ENCODE measurements at places on chromosomes 6 and 20.

DNA sequence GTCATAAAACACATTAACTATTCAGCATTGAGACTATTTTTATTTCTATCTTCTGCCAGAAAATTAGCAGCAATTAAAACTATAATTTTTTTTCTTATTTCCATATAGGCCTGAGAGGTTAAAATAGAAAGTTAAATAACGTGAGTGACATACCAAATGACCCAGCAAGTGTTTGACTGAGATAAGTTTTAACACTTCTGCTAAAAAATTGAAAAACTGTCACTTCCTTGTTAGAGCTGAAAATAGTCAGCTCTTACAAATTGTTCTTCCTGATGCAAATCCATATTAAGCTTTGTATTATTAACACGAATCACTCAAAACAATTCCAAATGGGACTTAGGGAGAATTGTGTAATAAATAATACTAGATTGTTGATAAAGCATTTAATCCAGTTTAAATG is 26.5 kb upstream of the STX11 start:
- no peak for DNase-seq

GRCh38 chr20:5881703-5882102 is 68.6 kb downstream of the TRMT6 start:
- no peak for DNase-seq

- DNase-seq, result no peak
Measured at GRCh38 chr6:16649890-16650289, 111.4 kb downstream of the ATXN1 start.

DNA sequence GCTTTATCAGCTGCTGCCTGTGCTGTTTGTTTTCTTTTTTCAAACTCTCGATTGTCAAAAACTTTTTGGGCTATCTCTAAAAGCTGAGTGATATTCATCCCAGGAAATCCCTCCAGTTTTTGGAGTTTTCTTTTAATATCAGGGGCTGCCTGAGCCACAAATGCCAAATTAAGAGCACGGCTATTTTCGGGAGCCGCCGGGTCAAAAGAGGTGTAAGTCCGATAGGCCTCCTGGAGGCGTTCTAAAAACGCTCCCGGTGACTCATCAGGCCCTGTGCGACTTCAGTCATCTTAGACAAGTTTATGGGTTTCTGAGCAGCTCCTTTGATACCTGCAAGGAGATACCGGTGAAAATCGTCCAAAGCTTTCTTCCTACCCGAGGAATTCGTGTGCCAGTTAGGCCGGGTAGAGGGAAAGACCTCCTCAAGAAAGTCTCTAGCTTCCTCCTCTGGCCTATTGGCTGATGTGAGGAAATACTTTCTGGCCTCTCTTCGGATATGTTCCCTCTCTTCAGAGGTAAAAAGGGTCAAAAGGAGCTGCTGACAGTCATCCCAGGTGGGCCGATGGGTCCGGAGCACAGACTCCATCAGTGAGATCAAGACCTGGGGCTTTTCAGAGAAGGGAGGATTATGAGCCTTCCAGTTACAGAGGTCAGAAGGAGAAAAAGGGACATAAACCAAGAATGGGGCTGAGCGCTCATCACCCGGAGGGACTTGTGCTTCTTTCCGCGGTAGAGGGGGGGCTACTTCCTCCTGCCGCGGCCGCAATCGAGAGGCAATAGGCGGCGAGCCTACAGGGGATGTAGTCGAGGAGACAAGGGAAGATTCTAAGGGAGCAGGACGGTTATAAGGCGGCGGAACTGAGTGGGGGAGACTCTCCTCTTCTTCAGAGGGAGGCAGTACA is 151.1 kb downstream of the TRIM27 start:
- no peak for DNase-seq

- no peak for DNase-seq
Measured at GRCh38 chr20:48463916-48464315, 363.9 kb downstream of the PREX1 start.

- DNase-seq, result no peak
Measured at GRCh38 chr20:60787276-60787675, 464.8 kb upstream of the CDH4 start.

- no peak for DNase-seq
Measured at GRCh38 chr6:26120807-26121140, 33.5 kb downstream of the HFE start.

DNA sequence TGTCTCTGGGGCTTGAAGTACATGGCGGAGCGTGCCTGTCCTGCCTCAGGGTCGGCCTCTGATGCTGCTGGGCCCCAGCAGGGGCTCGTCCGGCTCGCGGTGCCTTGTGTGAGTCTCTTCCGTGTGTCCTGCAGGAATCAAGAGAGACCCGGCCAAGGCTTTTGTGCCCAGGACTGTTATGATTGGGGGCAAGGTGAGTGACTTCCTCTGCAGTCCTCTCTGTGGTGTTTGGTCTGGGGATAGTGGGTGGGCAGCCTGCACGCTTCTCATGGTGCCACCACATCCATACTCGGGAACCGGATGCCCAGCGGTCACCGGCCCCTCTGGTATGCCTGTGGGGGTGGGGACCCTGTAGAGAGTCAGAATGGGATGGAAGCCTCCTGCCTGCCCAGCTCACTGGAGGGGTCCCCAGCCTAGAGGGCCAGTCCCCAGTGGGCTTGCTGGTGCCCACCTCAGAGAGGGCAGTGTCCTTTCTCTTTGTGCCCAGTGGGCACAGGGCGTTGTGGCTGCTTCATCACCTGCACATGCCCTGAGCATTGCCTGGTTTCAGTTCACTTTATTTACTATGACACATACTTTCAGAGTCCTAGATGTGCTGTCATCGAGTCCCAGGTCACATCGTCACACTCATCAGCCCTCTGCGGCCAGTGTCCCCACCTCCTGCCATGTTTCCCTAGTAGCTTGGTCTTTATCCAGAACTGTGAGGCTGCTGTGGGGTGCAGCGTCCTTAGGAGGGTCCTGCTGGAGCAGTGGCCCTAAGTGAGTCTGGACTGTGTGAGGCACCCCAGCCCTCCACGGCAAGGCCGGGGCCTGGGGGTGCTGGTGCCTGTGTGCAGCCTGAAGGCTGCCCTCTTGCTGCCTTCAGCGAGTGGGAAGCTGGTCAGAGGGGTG is 40.7 kb downstream of the PYGB start:
- no peak for DNase-seq

DNA sequence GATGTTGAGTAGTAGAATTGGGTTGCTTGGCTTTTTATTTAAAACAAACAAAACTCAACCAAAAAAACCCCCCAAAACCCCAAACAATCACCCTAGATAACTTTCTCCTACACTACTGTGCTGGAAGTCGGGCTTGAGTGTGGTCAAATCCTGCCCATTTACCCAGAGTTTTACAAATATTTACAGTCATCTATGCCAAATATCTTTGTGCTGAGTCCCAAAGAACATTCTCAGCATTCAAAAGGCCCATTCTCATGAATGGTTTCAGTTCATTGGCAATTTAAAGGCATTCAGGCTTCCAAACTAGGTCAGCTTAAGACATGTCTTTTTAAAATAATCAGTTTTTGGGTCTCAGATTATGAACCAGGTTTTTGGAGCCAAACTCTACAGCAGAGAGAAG is 1.8 kb downstream of the RNF144B start:
- no peak for DNase-seq

DNA sequence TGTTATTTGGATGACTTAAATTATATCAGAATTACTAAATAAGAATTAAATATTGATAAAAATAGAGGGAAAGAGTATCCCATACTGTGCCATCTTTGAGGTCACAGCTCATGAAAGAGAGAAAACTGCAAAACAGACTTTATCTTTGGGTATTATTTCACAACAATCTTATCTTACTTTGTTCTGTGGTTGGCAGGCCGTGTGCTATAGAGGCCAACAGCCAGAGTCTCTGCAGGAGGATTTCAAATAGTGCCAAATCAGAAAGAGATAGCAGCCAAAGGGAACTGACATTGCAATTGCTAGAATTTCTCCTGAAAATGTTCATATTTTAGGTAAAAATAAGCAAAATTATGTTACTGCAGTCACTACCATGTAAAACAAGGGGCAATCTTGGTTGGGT is 354.2 kb downstream of the GRIK2 start:
- DNase-seq, result no peak

- DNase-seq, result no peak
Measured at GRCh38 chr6:168152306-168152963, 73.4 kb upstream of the FRMD1 start.

DNA sequence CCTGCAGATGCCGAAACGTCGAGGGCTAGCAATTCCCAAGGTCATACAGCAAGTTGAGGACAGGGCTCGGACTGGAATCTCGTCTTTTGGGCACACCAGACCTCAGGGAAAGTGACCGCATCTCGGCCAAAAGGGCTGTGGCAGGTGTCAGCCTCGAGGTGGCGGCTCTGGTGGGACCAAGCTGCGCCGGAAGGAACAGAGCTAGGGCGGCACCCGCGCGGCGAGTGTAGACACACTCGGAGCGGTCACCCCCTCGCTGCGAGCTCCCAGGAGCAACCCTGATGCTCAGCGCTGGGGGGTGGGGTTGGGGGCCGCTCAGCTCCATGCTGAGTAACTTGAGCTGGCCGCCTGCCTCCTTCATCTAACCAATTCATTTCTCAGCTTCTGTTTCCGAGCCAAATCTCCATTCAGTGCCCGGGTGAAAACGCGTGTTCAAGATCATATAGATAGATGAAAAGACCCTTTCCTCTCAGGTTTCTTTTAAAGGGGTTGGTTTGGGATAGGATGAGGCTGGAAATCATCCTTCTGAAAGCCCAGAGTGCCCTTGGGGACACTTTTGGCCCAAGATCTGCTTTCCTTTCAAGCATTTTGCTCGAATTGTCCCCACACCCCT is 2.2 kb upstream of the TUBB2B start:
- no peak for DNase-seq

DNA sequence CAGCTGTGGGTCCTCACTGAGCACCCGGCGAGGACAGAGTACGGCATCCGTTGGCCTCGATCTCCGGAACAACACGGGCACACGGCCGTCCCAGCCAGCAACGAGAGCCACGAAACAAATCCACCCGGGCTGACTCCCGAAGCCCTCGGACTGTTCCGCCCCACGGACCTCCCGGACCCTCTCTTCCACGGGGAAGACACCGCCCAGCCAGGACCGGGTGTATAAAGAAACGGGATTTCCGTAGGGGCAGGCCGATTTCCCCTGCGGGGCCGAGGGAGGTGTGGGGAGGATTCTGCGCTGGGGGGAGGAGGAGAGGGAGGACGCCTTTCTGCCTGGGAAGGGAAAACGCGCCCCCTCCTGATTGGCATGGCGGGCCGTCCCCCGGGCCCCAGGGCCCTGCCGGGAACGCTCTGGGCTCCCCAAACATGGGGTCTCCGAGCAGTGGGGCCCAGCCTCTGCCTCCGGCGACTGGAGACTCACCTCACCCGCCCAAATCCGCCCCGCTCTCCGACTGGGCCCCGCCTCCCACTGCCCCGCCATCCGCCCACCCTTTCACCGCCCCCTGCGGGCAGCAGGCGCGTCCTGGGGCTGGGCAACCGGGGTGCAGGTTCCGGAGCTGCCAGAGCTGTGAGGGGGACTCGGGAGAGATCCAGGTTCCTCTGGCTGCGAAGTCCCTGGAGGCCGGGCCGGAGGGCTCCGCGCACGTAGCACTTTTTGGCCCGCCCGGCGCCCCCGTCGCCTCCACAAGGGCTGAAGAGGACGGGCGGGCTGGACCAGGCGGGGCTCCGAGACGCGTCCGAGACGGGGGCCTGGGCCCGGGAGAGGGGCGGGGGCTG is 679 bp upstream of the PPDPF start:
- peak; percentile 57 for DNase-seq

DNA sequence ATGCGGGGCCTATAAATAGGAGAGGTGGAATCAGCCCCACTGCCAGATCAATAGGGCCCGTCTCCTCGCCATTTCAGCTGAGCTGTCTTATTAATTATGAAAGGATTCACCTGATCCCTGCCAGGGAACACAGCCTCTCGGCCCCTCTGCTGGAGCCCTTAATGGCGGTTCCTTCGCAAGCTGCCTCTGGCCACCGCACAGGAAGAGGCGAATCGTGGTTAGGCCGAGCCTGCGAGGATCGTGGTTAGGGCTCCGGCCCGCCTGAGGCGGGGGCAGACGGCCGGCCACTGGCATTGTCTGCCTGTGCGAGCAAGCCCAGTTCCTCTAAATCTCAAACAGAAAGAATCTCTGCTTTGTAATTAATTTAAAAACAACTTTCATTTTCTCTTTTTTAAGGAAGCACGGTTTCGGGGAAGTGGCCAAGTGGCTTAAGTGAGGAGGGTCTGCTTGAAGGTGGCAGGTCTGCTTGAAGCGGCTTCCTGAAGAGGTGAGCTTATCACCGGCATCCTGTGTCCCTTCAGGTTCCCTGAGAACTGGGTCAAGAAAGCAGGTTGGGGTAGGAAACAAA is 9.2 kb downstream of the NRN1 start:
- no peak for DNase-seq

DNA sequence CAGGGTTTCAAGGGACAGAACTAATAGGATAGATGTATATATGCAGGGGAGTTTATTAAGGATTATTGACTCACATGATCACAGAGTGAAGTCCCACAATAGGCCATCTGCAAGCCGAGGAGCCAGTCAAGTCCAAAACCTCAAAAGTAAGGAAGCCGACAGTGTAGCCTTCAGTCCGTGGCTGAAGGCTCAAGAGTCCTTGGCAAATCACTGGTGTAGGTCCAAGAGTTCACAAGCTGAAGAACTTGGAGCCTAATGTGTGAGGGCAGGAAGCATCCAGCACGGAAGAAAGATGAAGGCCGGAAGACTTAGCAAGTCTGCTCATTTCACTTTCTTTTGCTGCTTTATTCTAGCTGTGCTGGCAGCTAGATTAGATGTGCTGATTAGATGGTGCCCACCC is 128.0 kb downstream of the TNFRSF21 start:
- DNase-seq, result no peak

DNA sequence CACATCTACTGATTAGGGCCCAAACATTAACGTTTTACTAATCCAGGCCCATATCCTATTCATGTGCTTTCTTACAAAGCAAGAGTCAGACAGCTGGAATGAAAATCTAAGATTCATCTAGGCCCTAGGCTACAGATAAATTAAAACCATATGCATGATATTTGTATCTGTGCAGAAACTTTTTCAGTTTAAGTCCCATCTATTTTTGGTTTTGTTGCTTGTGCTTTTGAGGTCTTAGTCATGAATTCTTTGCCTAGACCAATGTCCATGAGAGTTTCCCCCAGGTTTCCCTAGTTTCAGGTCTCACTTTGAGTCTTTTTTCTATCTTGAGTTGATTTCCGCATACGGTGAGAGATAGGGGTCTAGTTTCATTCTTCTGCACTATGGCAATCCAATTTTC is 20.2 kb downstream of the ADNP start:
- no peak for DNase-seq

- no peak for DNase-seq
Measured at GRCh38 chr6:147508866-147509608, 547 bp downstream of the SAMD5 start.

- DNase-seq, result no peak
Measured at GRCh38 chr6:3450888-3451287, 6.0 kb downstream of the SLC22A23 start.

DNA sequence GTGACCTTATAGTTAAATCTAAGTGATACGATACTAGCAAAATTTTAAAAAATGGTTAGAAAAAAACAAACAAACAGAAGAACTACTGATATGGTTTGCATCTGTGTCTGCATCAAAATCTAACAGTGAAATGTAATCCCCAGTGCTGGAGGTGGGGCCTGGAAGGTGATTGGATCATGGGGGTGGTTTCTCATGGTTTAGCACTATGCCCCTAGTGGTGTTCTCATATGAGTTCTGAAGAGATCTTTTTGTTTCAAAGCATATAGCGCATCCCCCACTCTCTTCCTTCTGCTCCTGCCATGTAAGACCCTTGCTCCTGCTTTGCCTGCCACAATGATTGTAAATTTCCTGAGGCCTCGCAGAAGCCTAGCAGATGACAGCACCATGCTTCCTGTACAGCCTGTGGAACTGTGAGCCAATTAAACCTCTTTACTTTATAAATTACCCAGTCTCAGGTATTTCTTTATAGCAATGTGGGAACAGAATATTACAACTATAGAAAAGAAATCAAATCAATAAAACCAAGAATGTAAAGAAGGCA is 5.4 kb downstream of the FBXL4 start:
- DNase-seq, result no peak

- DNase-seq, result no peak
Measured at GRCh38 chr20:17943343-17943742, 25.3 kb downstream of the SNX5 start.

All from effector CD4-positive, alpha-beta T cell (primary cell).